CD4-positive, alpha-beta T cell treated with Interleukin-21 for 1 hour (primary cell): ENCODE measurements at places on chromosomes 2 and 18.

DNA sequence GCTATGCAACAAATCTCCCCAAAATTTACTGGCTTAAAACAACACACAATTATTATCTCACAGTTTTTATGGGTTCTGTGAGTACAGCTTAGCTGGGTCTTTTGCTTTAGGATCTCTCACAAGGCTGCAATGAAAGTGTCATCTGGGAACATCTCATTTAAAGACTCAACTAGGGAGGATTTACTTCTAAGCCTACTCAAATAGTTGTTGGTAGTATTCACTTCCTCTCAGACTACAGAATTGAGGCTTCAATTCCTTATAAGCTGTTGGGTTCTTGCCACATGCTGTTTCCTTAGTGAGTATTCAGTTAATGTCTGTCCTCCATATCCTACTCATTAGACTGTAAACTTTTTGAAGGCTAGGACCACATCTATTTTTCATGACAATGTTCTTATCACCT lies 72.3 kb downstream of the MDH1 start:
- DNase-seq: no peak

GRCh38 chr2:25085761-25086560 lies 44.1 kb downstream of the EFR3B start:
- DNase-seq: no peak

DNA sequence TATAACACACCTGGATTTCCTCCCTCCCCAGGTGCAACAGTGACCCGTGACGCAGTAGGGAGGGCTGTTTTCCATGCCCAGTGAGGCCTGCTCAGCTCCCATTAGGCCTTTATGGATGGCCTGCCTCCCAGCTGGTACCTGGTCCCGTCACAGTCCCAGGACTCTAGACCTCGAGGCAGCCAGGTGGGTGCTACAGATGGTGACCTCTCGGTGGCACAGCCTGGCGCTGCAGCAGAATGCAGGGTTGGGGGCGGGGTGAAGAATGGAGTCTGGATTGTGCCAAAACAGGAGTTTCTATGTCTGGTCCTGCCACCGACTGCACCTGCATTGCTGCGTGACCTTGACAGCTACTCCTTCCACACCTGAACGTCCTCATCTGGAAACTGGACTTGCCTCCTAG lies 18.0 kb upstream of the YWHAQ start:
- no peak for DNase-seq

- DNase-seq: no peak
Measured at GRCh38 chr18:9570255-9570654, 44.1 kb downstream of the PPP4R1 start.
